ENCODE measurements at places on chromosomes 6 and 20.

DNA sequence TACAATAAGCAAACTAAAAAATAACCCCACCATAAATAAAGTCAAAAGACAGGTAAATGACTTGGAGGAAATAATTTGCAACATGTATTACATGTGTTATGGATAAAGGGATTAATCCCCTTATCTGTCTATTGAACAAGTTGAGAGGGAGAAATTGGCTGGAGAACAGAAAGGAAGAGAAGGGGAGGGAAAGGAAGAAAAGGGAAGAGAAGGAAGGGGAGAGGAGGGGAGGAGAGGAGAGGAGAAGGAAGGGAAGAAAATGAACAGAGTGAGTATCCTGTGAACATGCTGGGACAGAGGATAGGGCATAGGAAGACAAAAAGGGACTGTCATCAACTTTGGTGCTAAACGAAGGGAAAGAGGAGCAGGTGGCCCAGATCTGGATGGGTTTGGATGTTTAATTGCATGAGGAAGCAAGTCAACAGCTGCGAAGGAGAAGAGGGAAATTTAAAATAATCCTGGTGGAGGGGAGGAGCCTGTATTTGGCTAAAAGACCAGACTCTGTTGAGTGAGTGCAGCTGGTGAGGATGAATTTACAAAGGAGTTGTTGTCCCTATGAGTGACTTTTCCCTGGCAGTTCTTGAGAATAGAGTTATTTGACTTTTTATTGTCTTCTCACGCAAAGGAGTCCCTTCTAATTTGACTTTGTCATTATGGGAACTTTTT lies 14.2 kb upstream of the SHLD1 start:
- no peak for DNase-seq

DNA sequence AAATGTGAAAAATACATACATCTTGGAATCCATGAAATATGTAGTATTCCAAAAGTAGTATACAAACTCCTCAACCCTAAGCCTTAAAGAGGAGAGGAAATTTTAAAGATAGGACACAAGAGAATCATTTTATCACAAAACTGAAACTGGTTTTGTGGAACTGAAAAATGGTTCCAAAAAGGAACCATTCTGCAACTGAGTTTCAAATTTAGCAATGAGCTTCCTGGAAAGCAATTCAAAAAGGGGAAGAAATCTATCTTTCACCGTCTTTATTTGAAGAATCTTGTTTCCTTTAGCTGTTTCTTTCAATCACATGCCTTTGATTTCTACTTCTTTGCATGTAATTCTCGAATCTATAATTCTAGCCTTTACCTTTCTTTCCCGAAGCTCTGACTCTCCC lies 32.2 kb upstream of the LAMP5 start:
- DNase-seq, result no peak

GRCh38 chr6:166603043-166603690 lies 16.7 kb upstream of the RAMACL start:
- no peak for DNase-seq

GRCh38 chr6:83702077-83702476 lies 6.8 kb downstream of the SNAP91 start:
- no peak for DNase-seq

GRCh38 chr6:148509119-148509799 lies 166.6 kb downstream of the SASH1 start:
- peak; percentile 77 for DNase-seq

DNA sequence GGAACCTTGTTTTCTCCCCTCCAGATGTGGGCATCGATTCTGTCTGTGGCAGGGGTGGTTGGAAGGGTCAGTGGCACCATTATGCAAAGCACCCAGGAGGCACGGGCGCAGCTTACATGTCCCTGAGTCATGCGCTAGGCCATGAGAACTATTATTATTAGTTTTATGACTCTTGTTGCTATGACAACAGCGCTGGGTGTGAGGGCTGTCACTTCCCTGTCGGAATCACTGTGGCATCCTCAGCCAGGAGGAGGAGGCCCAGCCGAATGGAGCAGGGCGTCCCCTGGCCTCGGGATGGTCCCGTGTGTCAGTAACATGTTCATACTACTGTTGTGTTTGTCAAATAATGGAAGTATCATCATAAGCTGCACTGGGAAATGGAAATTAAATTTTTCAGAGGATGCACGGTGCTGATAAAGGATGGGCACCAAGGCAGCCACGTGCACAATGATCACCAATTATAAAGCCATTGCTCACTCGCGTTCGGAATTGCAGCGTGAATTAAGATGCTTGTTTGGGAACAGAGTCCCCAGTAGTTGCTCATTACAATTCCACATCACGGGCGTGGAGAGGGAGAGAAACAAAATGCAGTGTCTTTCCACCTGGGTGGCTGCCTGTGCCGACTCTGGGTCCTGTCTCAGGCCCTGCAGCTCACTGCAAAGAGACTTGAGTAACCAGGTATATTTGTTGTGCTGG lies 247.9 kb downstream of the CDH4 start:
- no peak for DNase-seq

DNA sequence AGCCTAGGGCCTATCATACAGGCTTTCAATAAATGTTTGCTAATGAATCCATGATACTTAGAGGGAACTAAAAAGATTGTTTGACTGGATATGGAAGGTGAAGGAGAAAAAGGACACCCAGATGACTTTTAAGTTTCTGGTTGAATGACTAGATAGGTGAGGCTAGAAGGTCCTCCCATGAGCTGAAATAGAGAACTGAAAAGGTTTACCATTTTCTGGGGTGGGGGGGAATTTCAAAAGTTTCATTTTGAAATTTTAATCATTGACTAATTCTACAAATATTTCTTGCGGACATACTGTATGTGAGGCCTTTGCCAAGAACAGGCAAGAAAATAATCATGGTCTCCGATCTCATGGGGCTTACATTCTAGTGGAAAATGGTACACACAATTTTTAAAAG lies 17.9 kb upstream of the ZBTB2 start:
- DNase-seq, result no peak

DNA sequence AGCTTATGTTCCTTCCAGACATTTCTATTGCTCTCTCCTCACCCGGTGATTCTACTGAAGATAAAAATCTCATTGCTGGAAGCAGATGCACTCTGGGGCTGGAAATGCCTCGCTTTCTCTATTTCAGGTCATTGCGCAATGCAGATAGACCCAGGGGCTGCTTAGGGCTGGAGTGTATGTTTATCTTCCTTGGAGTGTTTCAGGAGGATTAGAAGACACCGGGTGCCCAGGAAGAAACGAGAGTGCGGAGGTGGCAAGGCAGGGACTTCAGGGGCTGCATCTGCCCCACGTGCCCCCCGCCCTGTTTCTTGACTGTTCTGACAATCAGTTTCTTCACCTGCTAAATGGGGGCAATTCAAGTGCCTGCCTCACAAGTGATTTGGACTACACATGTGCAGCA lies 45.6 kb upstream of the IYD start:
- no peak for DNase-seq

DNA sequence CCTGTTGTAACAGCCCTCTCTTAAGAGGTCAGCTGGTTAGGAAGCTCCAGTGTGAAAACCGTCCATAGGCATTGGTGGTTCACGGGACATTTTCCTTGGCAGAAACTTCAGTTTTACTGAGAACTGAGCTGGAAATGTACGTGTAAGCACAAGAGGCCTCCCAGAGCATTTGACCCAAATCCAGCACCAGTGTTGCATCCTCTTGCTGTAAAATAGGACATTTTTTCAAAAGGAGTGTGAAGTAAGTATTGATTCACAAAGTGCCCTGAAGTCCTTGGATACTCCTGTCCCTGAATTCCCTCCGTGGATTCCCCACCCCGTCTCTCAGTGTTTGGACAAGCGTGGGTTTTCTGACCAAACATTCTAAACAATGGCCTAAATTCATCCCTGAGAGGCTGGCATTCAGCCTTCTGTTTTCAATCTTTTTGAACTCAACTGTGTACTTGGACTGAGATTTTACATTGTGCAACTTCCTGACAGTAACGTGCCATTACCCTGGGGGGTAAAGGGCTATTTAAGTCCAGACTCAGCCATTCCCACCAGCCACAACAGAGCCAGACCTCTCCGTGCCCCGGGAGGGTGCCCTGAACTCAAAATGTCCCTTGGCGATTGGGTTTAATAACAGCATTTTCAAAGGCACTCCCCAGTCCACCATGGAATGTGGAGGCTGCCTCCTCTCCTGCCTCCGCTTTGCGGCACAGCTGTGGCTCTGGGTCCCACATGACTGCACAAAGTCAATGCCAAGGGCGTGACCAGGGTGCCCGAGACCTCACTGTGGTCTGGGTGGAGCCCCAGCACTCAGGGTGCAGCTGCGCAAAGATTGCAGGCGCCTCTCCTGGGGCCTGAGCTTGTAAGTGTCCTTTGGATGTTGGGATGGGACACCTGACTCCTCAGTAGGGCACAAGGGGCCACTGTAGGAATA lies 92.7 kb upstream of the AFDN start:
- DNase-seq, result no peak

DNA sequence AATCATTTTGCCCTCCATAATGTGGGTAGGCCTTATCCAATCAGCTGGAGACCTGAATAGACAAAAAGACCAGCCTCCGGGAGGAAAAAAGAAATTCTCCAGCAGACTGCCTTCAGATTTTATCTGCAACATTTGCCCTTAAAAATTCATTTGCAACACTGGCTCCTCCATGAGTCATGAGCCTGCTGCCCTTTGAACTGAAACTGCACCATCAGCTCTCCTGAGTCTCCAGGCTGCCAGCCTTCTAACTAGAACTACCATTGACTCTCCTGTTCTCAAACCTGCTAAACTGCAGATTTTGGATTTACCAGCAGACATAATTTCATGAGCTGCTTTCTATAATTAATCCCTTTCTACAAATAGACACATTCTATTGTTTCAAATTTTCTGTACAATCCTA lies 223.9 kb upstream of the THEMIS start:
- no peak for DNase-seq

- DNase-seq, result peak; percentile 55
These were observed 658 bp downstream of the RIN2 start for GRCh38 chr20:19758501-19759331.

DNA sequence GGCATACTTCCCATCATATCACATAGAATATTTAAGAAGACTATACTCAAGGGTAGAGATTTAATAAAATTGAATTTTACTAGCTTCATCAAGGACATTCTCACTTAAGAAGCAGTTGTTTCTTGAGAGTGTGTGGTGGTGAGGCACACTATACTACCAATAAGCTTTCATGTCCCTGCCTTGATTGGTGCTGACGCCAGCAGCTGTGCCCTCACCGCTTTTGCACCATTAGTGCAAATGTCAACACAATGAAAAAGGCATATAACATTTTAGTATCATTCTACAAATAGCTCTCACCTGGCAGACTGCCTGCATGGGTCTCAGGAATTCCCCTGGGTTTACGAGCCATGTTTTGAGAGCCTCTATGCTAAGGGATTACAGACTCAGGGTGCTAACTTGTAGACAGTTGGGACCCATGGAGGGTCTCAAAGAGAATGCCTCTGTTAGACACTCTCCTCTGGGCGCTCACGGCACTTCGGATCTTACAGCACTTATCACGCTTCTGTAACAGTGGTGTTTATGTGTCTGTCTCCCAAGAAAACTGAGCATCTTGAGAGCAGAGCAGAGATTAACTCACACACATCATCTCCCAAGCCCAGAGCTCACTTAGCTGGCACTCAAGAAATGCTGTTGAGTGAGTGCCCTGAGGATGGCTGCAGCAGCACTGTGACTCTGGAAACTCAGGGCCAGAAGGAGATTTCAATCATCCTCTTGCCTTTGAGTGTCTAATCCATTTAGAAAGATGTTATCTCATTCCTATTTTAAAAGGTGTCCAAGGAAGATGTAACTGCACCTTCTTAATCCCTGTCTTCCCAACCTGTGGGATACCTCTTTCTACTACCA lies 143.3 kb upstream of the GPR6 start:
- no peak for DNase-seq

- no peak for DNase-seq
These were observed 48.3 kb downstream of the CLIC5 start for GRCh38 chr6:45967363-45967762.

DNA sequence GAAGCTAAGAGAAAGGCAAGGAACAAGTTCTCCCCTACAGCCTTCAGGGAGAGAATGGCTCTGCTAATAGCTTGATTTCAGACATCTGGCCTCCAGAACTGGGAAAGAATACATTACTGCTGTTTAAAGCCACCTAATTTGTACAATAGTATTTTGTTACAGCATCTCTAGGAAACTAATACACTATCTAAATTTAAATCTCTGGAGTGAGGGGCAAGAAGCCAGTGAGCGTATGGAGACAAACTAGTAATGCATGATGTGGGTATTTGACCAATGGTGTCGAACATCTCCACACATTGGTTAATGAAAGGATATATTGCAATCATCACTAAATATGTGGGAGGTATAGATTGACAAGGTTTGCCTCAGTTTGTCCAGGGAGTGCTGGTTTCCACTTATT lies 451.5 kb downstream of the EPM2A start:
- no peak for DNase-seq

DNA sequence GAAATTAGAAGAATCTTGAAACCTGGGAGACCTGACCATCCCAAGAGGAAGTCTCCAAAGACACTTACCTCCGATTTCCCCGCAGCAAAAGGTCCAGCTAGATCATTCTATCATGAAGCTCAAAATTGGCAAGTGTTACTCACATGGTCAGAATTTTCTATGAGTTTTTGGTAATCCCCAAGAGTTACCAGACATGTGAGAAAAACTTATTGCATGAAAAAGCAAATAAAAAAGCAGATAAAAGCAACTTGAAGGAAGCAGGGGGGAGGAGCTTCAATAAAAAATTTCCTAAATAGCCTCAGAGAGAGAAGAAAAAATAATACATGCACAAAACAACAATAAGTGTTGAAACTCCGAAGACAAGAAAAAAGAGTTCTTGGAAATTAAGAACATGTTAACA lies 27.3 kb downstream of the VNN1 start:
- no peak for DNase-seq

GRCh38 chr20:32585011-32585585 lies at the start of gene NOL4L:
NOL4L (minus strand) TSS chr20:32585333; CDS start chr20:32584890, 443 bp downstream.
- peak; percentile 21 for DNase-seq

- DNase-seq, result no peak
These were observed 95.6 kb downstream of the SYCP2 start for GRCh38 chr20:59837623-59838394.

DNA sequence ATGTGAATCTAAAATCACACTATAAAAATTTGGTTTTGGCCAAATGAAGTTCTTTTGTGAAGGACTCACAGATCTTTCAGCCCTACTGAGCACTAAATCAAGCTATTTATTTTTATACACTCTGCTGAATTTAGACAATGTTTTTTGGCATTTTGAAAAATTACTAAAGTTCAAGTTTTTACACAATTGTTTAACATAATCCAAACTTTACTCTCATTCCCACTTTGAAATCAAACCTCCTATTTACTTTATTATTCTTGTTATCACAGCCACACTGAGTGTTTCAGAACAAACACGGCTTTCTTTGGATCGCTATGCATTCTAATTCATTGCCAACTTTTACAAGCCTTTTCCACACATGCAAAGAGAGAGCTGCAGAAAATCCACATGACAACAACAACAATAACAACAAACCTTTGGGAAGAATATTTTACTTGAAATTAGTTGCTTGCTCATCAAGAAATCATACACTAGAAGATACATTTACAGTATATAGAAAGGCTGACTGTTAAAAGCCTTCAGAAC lies 49.1 kb upstream of the TMEM30A start:
- no peak for DNase-seq

- DNase-seq, result no peak
These were observed 2.5 kb downstream of the RNF217 start for GRCh38 chr6:124964764-124965105.
